ENCODE measurements at places on chromosomes 7 and 10.
A peak's percentile ranks its signal among the peaks of the same experiment; 100 is the strongest.

DNA sequence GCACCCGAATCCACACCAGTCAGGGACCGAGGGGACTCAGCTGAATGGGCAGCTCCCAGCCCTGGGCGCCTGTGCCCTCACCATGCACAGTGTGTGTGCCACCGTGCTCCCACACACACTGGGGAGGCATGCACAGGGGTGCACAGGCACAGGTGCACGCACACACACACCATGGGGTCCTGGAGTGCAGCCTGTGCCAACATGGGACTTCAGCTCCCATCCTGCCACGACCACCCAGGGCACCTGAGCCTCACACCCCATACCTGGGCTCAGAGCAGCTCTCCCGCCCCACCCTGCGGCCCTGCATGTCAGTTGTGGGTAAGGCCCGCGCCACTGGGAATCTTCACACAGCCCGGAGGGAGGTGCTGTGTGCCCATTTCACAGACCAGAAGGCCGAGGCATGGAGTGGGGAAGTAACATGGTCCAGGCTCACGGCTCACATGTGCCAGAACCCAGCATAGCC, 8.0 kb downstream of the ELFN1 start:
- no peak for DNase-seq

GRCh38 chr7:26295586-26295985, 3.9 kb downstream of the SNX10 start:
- no peak for DNase-seq

DNA sequence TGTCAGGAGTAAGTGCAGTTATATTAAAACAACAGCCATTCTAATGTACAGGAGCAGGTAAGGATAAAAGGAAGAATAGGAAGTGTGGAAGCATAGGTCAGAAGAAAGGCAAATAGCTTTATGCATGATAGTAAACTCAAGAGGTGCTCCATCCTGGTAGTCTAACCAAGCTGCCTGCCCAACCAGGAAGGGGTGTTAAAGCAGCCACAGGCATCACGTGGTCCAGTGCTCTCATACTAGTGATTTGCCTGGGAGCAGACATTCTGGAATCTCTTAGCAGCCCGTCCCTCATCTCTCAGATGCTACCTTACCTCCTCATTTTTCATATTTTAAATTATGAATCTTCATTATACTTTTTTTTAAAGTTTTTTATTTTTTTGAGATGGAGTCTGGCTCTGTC, 18.5 kb downstream of the ABRAXAS2 start:
- peak; percentile 18 for DNase-seq

- DNase-seq = no peak
Observed at GRCh38 chr7:45888185-45888992, at the start of gene IGFBP1. IGFBP1 (plus strand) TSS chr7:45888488; CDS start chr7:45888653, 165 bp downstream.

DNA sequence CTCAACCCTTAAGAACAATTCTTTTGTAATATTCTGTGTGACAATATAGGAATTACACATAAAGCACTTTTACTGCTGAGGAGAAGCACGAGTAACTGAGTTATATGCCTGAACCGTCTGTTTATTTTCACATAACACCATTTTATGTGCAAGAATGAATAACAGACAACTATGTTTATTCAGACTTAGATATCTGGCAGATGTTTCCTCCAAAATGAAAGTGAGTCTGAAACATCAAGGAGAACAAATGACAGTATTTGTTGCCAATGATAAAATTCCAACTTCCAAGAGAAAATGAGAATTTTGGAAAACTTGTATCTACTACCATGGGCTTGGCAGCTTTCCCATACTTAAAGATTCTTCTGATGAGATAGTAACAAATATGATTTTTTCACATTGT, 51.4 kb downstream of the DNMBP start:
- no peak for DNase-seq

- no peak for DNase-seq
Observed at GRCh38 chr10:35340975-35341374, 4.7 kb downstream of the CCNY start.

DNA sequence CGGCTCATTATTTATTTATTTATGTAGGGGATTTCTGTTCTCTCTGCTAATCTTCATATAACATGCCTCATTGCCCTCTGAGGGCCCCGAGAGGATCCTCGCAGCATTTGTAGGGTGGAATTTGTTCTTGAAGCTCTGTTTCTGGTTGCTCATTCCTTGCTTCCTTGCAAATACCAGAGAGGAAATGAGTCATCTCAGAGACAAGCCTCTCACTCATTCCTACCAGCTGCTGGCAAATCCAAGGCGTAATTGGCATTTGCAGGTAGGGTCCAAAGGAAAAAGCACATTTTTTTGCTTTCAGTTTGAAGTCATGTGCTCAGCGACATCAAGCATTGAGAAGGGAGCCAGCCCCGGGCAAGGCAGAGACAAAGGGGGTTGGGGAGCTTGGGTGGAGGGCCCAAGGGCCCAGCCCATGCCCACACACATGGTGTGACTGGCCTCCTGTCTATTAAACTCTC, 501.6 kb downstream of the GALNT17 start:
- peak; percentile 44 for DNase-seq

DNA sequence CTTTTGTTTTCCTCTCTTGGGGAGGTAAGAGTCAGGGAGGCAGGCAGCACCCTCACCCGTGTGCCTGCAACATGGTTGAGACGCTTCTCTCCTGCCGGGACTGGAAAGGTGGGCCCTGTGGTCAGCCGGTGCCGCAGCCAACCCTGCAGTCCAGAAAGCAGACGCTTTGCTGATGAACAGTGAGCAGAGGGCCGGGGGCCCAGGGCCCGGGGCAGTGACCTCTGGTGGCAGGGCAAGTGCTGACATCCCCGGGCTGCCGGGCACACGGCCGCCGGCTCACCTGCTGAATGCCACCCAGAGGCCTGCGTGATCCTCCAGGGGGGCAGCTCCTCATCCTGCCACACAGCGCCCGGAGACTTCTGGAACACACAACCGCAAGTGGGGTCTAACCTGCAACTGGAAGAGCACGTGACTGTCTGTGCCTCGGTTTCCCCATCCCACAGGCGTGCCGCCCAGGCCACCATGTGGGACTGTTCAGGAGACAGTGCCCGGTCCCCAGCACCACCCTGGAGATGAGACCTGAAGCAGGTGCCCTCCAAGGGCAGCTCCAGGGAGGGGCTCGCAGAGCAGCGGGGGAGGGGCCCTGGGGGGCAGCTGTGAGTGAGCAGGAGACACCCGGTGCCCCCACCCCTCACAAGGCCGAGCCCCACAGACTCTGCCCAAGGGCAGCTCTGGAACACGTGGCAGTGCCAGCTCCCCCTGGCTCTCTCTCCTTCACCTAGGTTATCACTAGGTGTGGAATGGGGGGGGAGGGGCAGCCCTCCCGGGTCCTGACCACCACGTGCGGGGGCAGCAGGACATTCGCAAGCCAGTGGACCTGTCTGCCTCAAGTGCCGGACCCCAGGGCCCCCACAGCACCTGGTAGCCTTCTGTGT, 2.2 kb upstream of the ADGRA1 start:
- DNase-seq = no peak

GRCh38 chr10:111316722-111317212, 239.9 kb downstream of the ADRA2A start:
- DNase-seq = peak; percentile 10

DNA sequence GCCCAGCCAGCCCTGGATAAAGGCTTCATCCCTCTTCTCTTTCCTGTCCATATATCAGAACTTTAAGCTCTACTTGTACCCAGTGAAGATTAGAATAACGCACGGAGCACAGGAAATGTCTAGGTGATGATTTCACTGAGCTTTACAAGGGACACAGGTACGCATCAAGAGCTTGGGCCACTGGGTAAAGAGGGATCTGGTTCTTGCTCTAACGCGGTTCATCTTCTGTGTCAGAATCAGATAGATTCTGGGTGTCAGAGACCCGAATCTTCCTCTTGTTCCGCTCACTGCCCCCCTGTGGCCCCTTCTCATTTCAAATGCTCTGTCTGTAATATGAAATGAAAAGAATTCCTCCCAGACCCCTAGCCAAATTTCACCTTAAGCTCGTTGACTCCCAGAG, 24.7 kb downstream of the IL2RA start:
- DNase-seq = no peak

DNA sequence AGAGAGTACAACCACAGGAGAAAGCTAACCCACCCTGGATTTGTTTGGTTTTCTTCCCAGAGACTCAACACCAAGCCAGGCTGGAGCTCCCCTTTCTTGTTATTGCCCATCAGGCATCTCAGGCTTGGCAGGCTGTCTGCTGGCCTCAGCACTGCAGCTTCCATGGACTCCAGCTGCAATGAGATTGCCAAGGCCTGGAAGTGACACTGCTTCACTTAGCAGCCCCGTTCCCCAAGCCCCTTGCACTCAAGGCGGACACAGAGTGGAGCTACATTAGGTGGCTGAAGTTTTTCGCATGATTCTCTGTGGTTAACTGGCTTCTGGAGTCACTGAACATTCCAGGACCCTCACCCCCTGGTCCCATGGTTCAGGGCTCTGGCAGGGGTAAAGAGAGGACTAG, 163.1 kb upstream of the GDF10 start:
- DNase-seq = no peak

GRCh38 chr10:48856855-48857254, 82.8 kb downstream of the LRRC18 start:
- DNase-seq = no peak

DNA sequence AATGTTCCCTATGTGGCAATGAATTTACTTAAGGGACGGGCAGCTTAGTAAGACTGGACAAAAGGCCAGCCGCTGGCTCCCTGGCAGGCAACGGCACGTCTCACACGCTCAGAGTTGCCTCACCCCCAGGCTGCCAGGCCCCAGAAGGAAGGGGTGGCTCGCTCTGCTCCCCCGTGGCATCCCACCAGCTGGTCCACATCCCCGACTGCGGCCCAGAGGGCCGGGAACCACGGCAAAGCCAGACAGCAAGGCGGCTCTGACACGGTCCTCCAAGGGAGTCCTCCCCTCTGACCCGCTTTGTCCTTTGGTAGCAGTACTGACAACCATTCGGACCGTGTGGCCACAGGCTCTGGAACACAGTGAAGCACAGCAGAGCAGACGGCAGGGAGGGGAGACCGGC, 34.1 kb downstream of the NUDT1 start:
- no peak for DNase-seq

Measured in NCI-H187 treated with DMSO at 0.1 percent for 48 hours (cell line).